ENCODE measurements at places on chromosomes 7 and 10.

DNA sequence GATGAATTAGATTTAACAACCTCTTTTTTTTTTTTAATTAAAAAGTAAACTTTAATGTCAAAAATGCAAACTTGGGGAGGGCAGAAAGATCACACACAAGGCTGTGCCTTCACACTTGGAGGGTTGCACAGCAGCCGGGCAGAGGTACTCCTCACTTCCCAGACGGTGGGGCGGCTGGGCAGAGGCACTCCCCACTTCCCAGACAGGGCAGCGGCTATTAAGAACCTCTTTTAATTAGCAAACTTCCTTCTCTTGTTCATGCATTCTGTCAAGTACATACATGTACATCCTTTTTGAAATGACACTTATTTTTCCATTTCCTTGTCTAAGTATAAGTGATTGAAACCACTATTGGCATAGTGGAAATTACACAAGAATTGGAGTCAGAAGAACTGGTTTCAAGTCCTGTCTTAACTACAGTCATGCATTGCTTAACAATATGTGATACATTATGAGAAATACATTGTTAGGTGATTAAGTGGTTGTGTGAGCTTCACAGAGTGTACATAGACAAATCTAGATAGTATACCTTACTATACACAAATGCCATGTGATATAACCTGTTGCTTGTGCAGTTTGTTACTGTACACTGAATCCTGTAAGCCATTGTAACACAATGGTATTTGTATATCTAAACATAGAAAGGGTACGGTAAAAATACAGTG, 26.5 kb downstream of the BTRC start:
- DNase-seq = no peak

- no peak for DNase-seq
These were observed 72.9 kb downstream of the AOAH start for GRCh38 chr7:36651404-36651803.

GRCh38 chr7:56051053-56051338, 248 bp downstream of the PSPH start:
- no peak for DNase-seq

GRCh38 chr7:23242321-23242720, 4.3 kb upstream of the GPNMB start:
- DNase-seq = no peak

- DNase-seq = no peak
These were observed 18.7 kb upstream of the ITGA8 start for GRCh38 chr10:15738270-15738925.

DNA sequence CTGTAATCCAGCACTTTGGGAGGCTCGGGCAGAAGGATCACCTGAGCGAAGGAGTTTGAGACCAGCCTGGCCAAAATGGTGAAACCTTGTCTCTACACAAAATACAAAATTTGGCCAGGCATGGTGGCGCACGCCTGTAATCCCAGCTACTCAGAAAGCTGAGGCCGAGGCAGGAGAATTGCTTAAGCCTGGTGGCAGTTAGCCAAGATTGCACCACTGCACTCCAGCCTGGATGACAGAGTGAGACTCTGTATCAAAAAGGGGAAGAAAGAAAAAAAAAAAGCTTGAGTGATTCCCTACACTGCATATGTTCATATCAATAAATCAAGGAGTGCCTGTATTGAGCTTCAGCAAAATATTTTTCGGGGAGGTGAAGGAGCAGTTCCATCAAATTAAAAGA, 45.8 kb upstream of the SRRM3 start:
- DNase-seq = no peak

- DNase-seq = no peak
These were observed 56.5 kb upstream of the ADRB1 start for GRCh38 chr10:113987156-113987555.

DNA sequence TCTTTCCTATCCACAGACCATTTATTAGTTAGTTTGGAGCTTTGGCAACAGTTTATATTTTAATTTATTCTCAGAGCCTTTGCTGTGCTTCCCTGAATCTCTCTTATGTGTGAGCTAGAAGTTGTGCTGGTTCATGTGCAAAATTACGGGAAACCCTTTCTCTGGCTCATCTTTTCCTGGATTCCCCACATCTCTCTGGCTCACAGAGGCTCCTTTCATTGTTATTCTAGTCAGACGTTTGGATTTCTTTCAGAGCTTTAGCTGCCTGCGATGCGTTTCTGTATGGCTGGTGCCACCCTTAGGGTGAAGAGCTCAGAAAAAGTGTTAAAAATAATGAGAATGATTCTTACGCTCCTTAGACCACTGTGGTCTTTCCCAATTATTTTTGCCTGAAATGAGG, 53.3 kb downstream of the TPST1 start:
- no peak for DNase-seq

DNA sequence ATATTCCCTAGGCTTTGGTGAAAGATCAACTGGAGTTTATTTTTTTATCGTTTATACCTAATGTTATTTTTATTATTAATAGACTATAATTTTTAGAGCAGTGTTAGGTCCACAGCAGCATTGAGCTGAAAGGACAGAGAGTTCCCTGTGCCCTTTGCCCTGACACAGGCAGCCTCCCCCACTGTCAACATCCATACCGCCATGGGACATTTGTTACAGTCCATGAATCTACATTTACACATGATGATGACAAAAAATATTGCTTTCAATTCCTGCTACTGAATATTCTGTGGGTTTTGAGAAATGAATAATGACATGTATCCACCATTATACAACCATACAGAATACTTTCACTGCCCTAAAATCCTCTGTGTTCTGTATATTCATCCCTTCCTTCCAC, 1297.5 kb upstream of the SORCS1 start:
- DNase-seq = no peak

Data from effector CD4-positive, alpha-beta T cell (primary cell).